ENCODE measurements at places on chromosomes 3 and 15.
A peak's percentile ranks its signal among the peaks of the same experiment; 100 is the strongest.

- DNase-seq, result no peak
Measured at GRCh38 chr3:177746337-177746933, 549.2 kb upstream of the TBL1XR1 start.

DNA sequence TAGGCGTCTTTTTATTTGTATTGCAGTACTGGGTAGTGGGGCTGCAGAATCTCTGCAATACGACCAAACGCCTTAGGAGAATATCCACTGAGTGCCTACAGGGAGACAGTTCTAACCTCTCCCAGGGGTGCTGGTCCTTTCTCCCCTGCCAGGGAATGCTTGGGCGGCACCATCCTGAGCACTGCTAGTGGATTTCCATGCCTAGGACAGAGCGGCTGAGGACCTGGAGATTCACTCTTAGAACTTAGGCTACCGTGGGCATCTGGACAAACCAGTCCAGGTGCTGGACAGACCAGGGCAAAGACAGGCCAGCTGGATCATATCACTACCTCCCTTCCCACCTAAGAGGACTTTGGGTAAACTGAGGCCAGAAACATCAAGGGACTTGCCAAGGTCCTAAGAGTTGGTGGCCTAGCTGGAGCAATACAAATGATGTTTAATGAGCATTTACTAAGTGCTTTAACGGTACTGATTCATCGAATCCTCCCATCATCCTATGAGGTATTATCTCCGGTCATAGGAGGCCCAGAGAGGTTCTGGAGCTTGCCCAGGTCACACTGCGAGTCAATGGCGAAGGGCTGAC lies 902 bp downstream of the TMEM44 start:
- no peak for DNase-seq

- DNase-seq, result no peak
Measured at GRCh38 chr3:31934018-31934417, 47.0 kb downstream of the OSBPL10 start.

- DNase-seq, result no peak
Measured at GRCh38 chr3:188269040-188269439, 115.1 kb downstream of the LPP start.

GRCh38 chr3:111852540-111852939 lies 6.5 kb upstream of the PHLDB2 start:
- DNase-seq, result no peak

DNA sequence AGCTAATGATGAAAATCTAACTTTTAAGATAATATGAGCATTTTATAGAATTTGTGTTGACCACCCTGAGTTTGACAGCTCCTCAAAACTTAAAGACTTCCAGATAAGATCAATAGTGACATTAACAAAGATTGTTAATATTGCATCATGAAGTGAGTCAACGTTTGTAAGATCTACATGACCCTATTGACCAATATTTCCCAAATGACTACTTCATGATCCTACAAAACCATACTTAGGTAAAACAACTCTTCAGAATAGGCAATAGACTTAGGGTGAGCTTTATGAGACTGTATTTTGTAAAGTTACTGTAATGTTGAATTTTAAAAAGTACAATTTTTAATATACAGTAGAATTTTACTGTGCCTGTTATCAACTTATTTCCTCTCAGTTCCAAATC lies 422.7 kb upstream of the ALCAM start:
- no peak for DNase-seq

- no peak for DNase-seq
Measured at GRCh38 chr15:83118291-83118827, 10.9 kb downstream of the TM6SF1 start.

- DNase-seq, result no peak
Measured at GRCh38 chr3:178690571-178690970, 154.3 kb downstream of the KCNMB2 start.

GRCh38 chr15:80926126-80926525 lies 63.5 kb downstream of the MESD start:
- DNase-seq, result no peak

DNA sequence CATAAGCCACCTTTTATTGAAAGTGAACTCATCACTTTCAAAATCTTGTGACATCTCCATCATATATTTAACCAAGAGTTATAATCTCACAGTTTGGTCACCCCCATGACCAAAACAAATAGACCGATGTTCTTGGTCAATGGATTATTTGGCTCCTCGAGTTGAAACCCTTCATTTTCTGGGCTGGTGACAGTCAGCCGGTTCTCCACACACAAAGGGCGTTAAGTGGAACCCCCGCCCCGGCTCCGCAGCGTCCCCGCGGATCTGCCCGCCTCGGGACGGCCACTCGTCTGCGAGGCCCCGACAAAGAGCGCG lies 772 bp downstream of the TSPAN3 start:
- no peak for DNase-seq

DNA sequence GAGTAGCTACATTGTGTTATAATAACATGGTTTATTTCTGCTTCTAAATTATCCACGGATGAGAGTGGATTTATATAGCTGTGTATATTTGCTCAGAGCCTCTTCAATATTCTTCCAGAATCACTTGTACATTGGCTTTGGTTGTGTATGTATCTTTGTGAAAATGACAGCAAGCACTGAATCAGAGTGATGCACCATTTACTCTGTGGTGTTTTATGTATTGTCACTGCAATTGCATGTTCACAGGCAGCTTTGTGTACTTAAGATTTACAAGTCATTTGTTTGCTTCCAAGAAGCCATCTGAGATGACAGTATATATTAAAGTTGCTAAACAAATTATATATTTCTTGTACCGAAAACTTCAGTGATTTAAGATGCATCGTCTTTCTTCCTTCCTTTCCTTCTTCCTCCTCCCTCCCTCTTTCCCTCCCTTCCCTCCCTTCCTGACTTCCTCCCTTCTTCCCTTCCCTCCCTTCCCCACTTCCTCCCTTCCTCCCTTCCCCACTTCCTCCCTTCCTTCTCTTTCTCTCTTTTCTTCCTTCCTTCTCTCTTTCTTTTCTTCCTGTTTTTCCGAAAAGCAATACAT lies 362.3 kb upstream of the GOLIM4 start:
- DNase-seq, result no peak

GRCh38 chr3:187014417-187014864 lies 84.1 kb downstream of the ST6GAL1 start:
- DNase-seq, result peak; percentile 17

- DNase-seq, result no peak
Measured at GRCh38 chr15:82014989-82015388, 30.8 kb downstream of the MEX3B start.

DNA sequence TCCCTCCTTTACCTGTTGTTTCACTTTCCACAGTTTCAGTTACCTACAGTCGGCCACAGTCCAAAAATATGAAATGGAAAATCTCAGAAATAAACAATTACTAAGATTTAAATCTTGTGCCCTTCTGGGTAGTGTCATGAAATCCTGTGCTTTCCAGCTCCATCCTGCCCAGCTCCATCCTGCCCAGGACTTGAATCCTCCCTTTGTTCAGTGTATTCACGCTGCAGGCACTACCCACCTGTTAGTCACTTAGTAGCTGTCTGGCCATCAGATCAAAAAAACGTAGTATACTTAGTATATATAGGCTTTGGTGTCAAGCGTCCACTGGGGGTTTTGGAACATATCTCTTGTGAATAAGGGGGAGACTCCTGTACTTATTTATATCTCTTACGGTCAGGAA lies 329.0 kb upstream of the SEMA6D start:
- no peak for DNase-seq

- no peak for DNase-seq
Measured at GRCh38 chr3:115638991-115639390, 15.7 kb downstream of the GAP43 start.

DNA sequence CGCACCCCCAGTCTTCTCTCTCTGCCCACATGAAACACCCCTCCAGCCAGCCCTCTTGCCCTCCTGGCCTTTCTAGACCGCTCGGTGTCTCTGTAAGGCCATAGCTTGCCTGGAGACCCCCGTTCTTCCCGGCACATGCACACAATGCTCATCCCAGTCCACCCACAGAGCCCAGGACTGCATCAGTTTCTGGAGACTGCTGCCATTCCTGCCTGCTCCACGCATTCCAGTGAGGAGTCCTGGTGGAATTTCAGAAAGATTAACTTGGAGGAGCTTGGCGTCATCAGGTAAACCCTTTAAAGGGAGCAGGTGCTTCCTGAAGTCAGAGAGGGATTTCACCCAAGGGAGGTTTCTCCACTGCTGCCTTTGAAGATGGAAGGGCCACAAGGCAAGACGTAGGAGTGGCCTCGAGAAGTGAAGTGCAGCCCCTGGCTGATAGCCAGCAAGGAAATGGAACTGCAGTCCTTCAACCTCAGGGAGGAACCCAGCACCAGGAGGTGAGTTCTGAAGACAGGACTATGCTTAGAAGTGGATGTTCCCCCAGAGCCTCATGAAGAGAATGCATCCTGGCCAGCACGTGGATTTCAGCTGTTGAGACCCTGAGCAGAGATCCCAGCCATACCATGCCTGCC lies 19.2 kb downstream of the SLC41A3 start:
- DNase-seq, result no peak

DNA sequence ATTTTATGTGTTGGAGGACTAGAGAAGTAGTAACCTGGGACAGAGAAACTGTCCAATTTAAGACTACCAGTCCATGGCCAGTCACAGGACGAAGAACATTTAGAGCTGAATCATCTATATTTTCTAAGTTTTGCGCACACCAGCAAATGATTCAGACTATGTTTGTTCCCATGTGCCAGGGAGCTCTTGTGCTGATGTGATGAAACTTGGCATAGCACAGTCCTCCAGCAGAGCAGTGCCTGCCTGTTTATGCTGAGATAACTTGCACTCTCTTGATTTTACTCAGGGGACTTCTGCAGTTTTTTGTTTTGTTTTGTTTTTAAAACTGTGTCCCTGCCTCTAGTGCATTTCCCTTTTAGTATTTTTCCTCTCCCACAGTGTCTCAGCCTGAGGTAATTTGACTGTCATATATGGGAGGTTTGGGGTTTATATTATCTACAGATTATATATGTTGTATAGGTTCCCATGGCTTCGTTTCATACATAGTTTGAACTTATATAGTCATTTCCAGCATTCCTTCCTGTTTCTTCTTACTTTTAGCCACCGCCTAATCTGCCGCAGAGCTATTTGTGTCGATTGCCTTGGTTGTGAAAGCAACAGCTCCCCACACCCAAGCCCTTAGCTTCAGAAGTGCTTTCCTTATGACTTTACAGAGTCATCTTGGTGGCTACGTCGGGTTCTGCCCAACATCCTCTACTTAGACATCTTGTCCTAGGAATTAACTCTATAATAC lies 45.5 kb downstream of the PPM1L start:
- peak; percentile 65 for DNase-seq

- DNase-seq, result no peak
Measured at GRCh38 chr15:20358779-20359414, 182.7 kb downstream of the GOLGA6L6 start.

- peak; percentile 75 for DNase-seq
Measured at GRCh38 chr3:185825639-185826481, 1.0 kb upstream of the IGF2BP2 start.

- no peak for DNase-seq
Measured at GRCh38 chr15:60809375-60809774, 330.4 kb upstream of the ICE2 start.

DNA sequence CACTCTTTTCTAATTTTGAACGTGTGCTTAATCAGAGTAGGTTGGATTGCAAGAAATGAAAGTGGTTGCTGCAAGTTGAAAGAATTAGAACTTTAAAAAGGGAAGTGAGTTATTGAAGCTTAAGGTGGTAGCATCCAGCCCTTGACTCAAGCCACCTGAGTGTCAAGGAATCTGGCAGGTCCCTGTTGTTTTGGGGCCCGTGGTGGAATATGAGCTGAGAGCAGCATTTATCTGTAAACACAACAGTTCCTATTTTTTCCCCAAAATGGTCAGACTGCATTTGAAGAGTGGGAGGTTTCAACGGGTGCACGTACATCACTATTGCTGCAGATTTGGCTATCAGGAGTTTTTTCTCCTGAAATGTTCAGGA lies 1.7 kb downstream of the ITPR1 start:
- no peak for DNase-seq

Data from colonic mucosa (tissue), 4 donors.